ENCODE measurements at places on chromosomes 2 and 18.

DNA sequence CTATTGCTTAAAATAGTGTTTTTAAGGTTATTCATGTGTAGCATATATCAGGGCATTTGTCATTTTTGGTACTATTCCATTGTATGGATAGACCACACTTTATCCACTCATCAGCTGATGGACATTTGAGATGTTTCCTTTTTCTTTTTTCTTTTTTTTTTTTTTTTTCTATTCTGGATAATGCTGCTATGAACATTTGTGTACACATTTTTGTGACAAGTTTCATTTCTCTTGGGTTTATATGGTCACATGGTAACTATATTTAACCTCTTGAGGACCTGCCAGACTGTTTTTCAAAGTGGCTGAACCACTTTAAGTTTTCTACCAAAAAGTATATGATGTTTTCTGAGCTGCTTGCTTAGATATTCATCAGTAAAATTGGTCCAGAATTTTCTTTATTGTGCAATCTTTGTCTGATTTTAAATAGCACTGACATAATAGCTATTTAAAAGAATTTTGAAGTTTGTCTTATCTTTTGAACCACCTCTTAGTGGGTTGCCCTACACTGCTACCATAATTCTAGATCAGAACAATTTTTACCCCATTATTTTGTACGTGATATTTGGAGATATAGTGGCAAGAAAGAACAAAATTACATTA, 219.4 kb upstream of the SIX3 start:
- peak; percentile 30 for DNase-seq

GRCh38 chr18:36271153-36271552, 26.4 kb upstream of the FHOD3 start:
- DNase-seq: no peak

DNA sequence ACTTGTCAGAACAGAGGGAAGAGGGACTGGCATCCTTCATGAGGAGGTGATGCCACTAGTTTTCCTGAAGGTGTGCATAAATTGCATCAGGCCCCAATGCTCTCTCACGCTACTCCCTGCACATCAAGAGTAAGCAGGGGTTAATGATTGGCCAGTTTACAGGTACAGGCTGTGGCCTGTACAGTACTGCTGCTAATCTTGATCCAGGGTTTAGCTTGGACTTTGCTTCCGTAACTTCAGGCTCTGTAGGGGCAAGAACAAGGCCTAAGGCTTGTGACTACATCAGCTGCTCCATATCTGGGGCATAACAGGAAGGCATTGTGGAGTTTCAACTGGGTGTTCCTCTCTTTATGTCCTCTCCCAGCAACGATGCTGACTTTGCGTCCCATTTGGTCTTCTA, 96.8 kb upstream of the FZD7 start:
- no peak for DNase-seq

- DNase-seq: peak; percentile 93
Observed at GRCh38 chr2:191247381-191248057, 2.3 kb downstream of the MYO1B start.

DNA sequence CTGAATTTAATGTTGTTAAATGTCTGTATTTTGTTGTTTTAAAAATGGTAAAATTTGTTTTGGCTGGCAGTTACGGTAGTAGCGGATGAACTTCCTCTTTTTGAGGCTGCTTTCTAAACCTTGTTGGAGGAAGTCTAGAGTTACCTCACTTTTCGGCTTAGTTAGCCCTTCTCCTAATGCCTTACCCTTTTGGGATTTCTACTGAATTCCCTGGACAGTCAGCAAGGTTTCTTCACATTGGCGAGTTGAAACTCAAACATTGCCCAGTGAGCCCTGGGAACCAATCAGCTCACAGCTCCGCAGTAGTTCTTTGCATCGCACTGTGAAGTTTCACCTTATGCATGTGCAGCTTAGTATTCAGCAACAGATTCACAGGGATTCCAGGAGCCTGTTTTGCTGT, 55.2 kb downstream of the TMEM247 start:
- no peak for DNase-seq

GRCh38 chr18:3623769-3624545, 174.0 kb downstream of the TGIF1 start:
- DNase-seq: peak; percentile 99

DNA sequence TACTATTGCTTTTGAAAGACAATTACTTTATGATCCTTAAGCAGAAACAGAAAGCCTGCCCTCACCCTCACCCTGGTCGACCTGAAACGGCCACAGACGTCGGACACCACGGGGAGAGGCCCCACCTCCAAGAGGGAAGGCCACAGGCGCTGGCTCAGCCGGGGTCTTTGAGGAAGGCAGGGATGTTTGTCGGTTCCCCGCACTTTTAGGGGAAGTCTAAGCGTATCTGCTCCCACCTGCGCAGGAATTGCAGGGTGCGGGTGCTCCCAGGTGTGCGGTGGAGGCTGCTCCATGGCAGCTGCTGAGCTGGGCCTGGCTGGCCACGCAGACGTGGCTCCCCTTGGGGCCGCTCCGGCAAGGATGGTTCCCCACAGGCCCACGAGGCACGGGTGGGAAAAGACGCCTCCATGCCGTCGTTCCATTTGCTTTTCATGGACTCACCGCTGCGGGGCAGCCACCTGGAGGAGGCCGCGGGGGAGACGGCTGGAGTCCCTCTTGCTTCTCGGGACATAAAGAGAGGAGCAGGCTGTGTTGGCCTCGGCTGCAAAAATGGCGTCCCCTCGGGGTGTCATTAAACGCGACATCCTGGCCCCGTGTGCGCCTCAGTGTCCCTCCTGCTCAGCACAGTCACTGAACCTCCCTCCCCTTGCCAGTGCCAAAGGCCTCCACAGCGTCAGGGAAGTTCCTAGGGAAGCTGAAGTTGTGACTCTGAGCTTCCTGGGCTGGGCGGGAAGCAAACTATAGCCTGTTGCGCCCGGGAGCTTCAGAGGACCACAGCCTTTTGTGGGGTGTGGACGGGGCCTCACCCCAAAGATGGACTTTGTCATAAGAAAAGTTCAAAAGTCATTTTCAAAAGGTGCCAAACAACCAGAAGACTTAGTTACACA, 63.4 kb downstream of the NFATC1 start:
- no peak for DNase-seq
